Stimulated activated CD8-positive, alpha-beta memory T cell treated with anti-CD3 and anti-CD28 coated beads, Interleukin-4, amount 100 ng/mL, for 4 hours (primary cell): ENCODE measurements at places on chromosomes 7 and 10.

DNA sequence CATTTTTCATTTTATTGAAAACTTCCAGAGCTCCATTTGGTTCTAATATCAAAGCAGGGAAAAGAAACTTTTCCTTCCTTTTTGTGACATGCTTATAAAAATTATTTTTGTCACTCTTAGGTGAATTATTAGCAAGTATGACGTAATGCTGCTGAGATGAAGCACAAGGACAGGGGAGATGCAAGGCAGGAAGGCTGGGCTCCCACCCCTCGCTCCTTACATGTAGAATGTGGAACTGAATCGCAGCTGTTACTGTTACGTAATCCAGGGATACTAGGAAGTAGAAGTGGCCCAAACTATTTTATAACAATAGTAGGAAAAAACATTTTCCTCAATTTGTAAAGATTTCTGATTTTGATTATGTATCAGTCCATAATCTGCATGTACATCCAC is 17.1 kb upstream of the GTPBP4 start:
- DNase-seq, result no peak

DNA sequence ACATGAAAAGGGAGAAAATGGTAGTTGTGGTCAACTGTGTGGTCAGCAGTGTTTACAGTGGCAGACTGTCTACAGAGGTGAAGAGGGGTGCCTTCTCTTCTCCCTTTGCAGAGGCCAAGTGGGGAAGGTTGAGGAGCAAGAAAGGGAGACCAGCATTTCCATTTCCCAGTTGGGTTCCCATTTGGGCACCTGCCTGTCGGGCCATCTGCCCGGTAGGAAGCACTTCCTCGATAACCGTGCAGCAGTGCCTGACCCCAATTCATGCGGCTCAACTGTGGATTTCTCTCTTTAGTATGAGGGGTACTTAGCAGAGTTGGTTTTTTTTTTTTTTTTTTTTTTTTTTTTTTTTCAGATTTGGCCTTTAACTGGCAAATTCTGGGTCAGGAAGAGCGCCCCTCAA is 127.0 kb downstream of the CCDC3 start:
- DNase-seq, result no peak

DNA sequence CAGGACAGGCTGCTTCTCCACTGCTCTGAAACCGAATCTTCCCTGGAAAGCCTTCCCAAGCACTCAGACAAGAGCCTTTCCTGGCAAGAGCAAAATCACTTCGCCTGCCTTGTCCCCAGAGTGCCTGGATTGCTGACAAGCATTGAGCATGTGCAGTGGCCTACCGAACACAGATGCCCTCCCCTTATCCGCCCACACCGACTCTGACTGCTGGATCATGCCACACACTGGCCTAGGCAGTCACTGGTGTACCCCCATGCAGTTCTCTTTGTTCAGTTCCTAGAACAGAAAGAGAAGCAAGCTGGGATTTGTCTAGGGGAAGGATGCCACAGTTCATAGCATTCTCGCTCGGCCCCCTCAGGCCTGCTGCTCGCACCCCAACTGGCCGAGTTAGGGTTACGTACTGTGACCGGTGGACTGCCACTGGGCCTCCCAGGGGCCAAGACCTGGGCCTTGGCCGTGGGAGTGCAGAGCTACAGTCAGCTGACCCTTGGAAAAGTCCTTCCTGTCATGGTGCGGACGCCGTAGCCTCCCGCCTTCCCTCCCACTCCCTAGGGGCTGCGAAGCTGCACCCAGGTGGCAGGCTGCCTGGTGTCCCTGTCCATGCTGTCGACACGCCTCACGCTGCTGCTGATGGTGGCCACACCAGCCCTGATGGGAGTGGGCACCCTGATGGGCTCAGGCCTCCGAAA is 6.9 kb downstream of the ABCB8 start:
- DNase-seq, result no peak

GRCh38 chr10:104680467-104681401 is 39.6 kb downstream of the SORCS3 start:
- no peak for DNase-seq

DNA sequence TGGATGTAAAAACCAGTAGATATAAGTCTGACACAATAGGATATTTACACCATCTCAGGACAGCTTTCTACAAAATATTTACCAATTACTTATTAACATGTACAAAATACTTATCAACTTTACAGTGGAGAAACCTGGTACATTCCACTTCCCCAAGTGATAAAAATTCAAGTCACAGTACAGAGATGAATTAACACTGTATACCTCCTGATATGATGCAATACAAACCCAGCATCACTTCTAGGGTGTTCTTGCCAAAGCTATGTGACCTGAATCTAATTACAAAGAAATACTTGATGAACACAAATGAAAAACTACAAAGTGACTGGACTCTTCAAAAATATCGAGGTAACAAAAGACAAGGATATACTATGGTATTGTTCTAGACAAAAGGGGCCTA is 156.4 kb upstream of the FGFR2 start:
- no peak for DNase-seq

DNA sequence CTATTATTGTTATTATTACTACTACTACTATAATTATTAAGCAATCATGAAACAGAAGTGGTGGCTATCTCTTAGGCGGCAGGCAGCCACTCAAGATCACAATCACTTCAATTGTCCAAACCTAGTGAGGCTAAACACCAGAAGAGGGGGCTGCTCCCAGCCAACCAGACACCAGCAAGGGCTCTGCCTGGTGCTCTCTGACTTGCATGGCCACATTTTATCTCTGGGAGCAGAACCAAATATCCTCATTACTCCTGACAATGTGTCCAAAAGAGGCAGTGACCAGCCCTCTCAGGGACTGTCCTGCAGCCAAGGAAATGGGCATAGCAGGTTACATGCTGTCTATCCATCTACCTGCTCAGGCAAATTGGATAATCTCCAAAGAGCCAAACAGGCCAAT is 187.4 kb upstream of the PDE1C start:
- DNase-seq, result no peak

DNA sequence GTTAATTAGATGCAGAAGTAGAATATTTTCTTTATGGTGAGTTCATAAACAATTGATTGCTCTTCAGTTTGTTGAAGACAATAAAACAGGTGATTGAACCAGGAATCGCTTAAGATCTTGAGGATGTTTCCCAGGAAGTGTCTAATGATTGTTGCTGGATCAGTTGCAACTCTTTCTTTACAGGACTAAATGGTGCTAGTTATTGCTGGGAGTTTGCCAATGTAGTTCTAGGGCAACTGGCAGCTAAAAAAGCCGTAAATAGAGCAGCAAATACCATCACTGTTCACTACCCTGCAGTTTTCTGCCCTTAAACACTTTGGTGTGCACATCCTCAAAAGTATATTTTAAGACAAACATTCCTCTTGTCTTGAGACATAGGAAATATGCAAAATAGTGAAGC is 119.2 kb upstream of the ANK3 start:
- DNase-seq, result no peak

DNA sequence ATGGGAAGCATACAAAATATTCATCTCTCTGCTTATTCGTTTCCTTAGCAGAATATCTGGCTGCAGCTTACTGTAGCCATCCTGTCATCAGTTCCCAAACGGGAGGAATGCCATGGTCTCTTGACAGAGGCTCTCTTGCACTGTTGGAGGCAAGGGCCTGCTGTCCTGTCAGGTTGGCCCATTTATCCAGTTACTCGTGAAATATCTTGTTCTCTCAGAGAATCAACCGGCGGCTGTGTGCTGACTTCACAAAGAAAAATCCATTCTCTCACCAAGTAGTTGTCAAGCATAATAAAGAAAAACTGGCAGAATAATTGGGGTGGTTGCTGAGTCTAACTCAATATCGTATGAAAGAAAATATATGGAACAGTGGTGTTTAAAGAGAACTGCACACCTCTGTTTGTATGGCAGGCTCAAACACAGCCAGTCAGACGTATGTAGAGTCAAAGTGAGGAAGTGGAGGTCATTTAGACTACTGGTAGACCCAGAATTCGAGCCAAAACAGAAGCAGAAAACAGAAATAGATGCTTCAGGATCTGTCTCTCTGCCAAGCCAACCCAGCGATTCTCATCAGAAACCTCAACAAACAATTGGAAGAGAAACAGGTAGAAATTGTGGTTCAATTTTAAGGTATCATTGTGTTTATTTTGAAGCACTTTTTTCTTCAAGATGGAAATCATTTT is 349.2 kb upstream of the PRKCQ start:
- DNase-seq, result no peak

DNA sequence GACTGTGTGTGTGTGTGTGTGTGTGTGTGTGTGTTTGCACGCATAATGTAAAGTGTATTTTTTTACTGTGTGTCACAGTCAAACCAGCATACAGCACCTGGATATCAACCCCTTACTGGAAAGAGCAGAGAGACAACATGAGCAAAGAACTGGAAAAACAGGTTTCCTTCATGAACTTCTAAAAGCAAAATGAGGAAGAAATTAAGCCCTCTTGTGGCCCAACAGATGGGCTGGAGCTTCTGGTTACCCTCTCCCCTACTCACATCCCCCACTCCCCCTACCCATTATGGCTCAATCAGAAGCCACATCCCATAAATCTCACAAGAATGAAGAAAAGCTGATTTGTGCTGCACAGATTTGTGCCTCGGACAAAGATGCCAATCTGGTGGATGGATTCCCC is 36.2 kb downstream of the PDE1C start:
- no peak for DNase-seq

- DNase-seq, result no peak
Observed at GRCh38 chr10:23370106-23370505, 25.5 kb upstream of the C10orf67 start.

GRCh38 chr7:81187753-81188152 is 268.9 kb upstream of the SEMA3C start:
- DNase-seq, result no peak

- DNase-seq, result no peak
Observed at GRCh38 chr10:27383595-27384542, 120.2 kb upstream of the RAB18 start.

DNA sequence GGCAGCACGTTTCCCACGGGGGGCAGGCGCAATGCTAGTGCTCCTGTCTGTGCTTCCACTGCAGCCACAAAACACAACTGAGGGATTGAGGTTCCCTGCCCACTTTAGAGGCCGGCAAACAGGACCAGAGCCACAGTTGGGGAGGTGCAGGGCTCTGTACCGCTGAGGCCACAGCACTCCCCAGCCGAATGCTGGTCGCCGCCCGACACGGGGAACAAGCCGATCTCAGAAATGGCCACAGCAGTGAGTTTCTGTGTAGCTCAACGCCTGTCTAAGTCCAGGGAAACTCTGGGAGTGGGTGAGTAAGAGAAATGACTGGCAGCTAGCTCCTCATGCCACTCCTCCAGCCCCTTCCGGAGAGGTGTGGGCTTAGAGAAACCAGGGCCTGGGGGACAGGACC is 194.0 kb upstream of the VWC2 start:
- DNase-seq, result no peak

DNA sequence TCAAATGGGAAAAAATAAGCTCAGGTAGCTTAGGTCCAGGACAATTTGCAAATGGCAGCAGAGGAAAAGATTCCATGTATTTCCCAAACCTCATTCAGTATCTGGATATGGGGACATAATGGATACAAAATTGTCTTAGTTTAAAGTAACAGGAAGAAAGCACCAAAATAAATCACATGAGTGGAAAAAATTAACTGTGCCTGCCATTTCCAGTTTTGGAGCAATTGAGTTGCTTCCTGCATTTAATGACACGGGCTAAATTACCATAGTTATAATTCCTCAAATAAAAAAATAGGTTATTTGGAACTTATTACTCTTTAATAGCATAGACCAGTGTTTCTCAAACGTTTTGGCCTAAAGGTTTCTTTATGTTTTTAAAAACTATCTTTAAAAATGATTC is 6.3 kb upstream of the STAMBPL1 start:
- DNase-seq, result no peak

DNA sequence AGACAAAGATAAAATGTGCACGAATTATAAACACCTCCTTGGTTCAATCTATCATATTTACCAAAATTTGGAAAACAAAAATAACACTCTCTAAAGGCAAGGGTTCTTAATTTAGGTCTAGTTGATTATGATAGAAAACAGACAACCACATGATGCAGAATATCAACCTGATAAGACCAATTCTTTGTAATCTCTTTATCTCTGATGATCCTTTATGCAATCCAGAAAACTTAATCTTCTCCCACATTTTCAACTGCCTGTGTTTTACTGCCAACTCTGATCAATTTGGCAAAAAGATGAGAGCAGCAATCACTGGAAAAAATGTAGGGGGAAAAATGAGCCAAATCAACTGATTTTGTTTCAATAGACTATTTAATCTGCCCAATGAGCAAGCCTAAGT is 148.5 kb downstream of the LRRN3 start:
- DNase-seq, result no peak

DNA sequence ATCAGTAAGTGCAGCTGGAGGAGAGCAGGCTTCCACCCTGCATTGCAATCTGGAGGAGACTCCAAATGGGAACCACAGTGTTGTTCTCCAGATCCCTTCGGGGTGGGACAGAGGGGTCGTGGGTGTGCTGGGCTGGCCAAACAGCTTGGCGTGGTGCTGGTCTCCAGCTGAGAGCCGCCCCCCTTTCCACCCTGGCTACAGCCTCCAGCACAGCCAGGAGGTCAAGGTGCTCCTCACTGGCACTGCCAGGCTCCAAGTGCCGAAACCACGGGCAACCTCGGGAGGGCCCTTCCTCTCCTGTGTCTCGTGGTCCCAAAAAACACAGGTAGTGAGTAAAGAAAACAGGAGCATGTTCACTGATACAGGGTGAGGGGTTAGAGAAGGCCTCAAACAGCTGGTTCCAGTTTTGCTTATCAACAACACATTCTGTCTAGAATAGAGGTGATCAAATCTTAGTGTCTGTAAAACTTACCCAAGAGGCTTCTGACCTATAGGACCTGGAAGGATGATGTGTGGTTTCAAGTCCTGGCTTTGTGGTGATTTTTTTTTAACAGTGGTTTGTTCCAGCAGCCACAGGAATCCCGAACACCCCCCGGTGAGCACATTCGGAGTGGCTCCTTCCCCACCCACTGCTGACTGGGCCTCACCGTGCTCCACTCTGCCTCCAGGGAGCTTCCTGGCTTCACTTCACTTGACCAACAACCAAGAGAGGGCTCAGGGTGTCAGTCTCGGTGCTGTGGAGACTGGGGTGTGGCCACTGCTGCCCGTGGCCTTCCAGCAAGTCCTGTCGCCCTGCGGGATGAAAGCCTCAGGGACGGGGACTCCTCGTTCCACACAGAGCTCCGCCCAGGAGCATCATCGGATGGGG is 31.2 kb upstream of the EN2 start:
- DNase-seq, result no peak

GRCh38 chr7:42662862-42663261 is 249.0 kb downstream of the C7orf25 start:
- no peak for DNase-seq

DNA sequence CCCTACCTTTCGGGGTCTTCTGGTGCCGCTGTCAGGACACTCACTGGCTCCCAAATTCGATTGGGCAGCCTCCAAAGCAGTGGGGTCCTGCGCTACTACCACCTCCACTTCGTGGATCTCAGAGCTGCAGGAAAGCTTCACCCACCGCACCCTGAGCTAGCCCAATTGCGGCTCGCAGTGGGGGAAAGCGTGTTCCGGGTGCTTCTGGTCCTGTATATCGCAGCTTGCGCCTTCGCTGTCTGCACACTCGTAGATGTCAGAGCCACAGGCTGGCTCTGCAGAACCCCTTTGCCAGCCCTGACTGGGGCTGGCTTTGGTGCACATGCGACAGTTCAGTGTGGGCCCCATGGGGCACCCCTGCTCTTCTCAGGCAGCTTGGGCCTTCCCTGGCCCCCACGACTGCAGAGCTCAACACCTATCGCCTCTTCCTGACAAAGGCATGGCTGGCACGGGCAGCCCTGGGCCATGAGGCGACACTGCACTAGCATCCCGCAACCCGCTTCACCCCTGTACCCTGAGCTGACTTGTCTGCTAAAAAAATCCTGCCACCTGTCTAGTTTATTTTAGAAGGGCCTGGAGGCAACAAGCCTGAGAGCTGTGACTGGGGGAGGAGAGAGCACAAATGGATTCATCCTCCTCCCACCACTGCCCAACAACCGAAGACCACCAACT is 78.7 kb upstream of the ABI1 start:
- no peak for DNase-seq
